ENCODE measurements at places on chromosomes 3 and 15.

- peak; percentile 25 for DNase-seq
These were observed at the start of gene PARP15 for GRCh38 chr3:122577409-122578031. PARP15 (plus strand) TSS chr3:122577650; CDS start chr3:122577668, 18 bp downstream.

DNA sequence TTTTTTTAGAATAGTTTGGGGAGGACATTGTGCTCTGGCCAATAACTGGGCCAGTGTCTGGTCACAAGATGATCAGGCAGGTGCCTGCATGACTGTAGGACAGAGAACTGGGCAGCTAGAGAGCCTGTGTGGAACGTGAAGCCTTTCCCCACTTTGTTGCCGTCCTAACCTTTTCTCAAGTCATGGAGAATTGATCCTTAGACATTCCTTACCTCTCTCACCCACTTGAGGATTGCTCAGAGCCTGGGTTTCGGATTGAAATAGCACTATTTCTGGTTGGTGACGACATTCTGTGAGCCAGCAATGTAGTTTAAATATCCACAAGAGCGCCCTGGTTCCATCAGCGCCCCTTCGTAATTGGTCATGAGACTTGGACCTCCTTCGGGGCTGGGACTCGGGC lies 138.4 kb downstream of the IGF1R start:
- DNase-seq, result no peak

DNA sequence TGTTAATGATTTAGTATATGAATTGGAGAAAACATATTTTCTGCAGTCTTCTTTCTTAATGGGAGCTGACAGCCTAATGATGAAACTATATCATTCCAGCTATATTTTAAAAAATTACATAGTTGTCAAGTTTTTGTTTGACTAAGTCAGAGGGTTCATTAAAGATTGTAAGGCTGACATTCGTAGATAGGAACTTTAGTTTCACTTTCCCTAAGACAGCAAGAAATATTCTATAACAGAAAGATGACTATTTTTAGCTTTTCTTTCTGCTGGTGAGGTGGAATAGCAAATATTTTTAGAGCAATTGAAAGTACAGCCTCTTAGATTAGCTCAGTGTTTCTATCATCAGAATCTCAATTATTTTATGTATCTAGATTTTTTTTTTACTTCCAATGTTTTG lies 60.2 kb downstream of the PIAS1 start:
- peak; percentile 43 for DNase-seq

GRCh38 chr3:185623939-185624665 lies 38.0 kb downstream of the SENP2 start:
- DNase-seq, result no peak

- peak; percentile 39 for DNase-seq
These were observed 104.2 kb upstream of the SPRED1 start for GRCh38 chr15:38148471-38148870.

DNA sequence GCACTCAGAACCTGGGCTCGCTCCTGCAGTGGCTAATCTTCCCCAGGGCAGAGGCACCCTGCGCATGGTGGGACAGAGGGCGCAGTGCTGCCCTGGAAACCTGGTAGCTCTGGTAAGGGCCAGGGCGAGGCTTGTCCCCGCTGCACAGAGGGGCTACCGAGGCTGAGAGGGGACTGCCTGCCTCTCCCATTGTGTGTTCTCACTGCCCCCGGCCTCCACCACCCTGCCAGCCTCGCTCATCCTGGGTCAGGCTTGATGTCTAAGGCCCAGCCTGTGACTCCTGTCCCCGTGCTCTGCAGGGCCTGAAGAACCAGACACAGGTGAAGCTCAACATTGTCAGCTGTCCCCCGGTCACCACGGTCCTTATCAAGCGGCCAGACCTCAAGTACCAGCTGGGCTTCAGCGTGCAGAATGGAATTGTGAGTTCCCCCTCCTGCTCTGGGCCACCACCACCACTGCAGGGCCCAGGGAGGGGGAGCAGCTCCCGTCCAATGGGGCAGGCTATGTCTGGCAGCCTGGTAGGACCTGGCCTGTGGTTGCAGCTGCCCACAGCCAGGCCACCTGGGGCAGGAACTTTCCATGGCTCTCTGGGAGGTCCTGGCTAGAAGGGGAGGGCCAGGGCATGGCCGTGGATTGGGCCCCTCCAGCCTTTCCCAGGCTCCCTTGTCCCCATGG lies 161.5 kb downstream of the NSMCE3 start:
- DNase-seq, result no peak

GRCh38 chr3:37937156-37937555 lies 53.4 kb upstream of the VILL start:
- no peak for DNase-seq

- DNase-seq, result no peak
These were observed 199.8 kb downstream of the STT3B start for GRCh38 chr3:31732548-31732947.

DNA sequence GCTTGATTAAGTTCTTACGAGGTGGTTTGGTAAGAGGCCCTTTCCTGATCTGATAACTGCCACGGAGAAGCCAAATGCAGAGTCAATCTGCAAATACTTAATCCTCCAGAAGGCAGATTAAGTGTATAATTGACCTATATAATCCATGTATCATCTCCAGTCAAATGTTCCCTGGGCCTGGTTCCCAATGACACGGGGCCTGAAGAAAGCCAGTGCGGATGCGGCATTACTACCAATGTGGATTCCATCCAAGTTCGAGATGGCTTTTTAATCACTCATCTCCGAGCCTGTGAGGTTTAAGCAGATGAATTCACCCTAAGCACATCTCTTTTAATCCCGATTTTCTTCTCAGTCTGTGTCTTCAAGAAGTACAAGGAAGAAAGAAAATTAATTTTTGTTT lies 60.0 kb upstream of the FEZF2 start:
- no peak for DNase-seq

GRCh38 chr3:64985072-64985471 lies 297.3 kb upstream of the ADAMTS9 start:
- DNase-seq, result peak; percentile 22

DNA sequence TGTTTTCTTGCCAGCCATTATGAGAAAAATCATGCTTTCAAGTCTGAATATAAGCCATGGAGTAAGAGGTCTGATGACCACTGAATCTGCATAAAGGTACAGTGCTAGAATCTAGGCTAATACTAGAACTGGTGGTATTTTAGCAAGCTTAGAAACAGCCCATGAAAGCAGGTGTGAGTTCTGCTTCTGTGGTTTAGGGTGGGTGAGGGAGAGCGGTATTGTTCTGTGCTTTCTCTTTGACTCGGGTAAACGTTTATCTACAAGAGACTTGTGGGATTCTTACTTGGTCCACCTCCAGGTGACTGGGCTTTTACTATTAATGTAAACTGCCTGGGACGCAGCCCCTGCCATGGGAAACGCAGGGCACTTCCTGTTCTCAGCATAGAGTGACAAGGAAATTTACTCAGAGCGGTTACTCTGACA lies 55.2 kb downstream of the PGPEP1L start:
- DNase-seq, result no peak

DNA sequence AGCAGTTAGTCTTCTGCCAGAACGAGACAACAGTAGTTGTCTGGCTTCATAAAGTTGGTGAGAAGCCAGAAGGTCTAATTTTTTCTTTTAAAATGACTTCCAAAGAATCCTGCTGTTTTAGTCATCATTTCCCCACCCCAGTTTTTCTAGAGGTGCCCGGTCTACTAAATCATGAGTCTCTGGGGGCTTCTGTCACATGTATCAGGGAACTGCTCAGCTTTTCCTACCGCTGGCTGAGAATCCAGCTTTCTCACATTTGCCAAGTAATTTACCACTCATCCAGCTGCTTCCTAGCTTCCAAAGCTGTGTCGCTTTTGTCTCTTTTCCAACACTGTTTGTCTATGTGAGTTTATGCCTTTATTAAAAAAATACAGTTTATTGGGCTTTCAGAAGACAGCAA lies 183.3 kb downstream of the NSUN3 start:
- no peak for DNase-seq

GRCh38 chr15:36877796-36878683 lies 222.3 kb downstream of the MEIS2 start:
- no peak for DNase-seq

GRCh38 chr3:184659797-184660301 lies 52.0 kb downstream of the MAGEF1 start:
- DNase-seq, result peak; percentile 3

DNA sequence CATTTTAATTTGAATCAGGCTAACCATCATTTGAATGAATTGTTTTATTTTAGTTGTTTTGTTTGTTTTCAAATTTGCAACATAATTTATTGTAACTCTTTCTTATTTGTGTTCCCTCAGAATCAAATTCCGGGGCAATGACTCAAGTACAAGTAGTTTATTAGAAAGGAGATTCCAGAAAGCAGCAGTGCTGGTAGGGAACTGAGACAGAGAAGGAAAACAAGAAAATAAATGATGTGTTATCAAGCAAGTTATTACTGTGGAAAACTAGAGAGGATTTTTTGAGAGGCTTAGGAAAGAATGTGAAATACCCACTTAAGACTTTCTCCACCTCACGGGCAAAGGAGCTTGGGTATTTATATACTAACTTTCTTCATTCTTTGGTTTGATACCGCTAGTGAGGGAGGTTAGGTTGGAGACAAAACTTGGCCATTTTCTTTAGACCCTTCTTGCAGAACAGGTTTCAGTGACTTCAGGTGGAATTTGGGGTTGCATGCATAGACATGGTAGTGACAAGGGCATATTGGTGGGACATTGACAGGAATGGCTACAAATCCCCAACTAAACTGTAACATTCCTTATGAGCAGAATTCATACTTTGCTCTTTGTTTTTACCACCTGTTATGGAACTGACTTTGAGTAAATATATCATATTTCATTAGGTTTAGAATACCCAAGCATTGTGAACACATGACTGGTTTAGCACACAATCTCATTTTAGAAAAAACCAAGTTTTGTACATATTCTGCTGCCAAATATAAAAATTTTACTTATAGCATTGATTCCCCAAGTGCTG lies 254.3 kb downstream of the ZBBX start:
- DNase-seq, result peak; percentile 8

- no peak for DNase-seq
These were observed 7.8 kb downstream of the CD80 start for GRCh38 chr3:119551598-119551997.

DNA sequence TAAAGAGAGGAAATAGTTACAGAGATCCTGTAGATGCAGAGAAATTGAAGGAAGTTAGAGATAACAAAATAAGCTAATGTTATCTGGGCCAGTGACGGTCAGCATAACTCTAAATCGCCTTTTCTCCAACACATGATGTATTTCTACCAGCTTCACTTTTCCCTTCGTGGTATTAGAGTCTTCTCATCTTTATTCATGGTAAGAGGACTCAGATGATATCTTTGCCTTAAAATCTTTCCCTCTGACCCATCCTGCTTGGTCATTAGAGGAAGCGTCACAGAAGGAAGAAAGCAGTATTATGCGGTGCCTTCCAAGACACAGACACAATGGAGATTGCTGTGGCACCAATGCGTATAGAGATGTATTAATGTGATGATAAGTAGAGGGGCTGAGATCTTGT lies 320.7 kb upstream of the GOLIM4 start:
- no peak for DNase-seq

DNA sequence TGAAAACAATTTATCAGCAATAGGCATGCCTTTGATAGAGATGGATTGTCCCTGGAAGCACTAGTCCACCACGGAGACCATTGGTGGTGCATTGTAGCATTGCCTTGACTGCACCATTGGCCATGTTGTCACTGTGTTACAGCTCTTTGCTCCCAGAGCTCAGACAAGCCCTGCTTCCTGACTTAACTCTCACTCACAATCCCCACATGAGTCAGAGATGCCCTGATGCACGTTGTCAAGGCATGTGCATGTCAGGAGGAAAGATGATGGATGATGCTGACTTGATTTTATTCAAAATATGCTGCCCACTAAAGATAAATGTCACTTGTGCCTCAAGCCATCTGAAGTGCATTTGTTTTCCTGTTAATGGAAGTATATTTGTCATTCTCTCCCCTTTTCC lies 266.1 kb downstream of the ARRDC4 start:
- DNase-seq, result no peak

DNA sequence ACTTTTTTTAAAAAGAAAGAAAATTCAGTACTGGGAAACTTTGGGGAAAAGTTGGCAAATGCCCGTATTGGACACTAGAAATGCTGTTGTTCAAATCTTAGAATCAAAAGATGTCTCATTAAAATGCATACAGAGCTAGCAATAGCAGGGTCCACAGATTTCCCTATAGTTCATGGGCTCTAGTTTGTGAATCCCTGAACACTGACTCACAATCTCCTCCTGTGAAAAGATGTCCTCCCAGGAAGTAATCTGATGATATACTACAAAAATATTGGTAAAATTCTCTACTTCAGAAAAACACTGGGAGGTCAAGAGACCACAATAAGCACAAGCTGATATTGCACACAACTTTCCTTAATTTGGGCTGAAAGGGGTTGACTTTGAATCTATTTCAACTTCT lies 568.4 kb upstream of the ZNF385D start:
- DNase-seq, result no peak

DNA sequence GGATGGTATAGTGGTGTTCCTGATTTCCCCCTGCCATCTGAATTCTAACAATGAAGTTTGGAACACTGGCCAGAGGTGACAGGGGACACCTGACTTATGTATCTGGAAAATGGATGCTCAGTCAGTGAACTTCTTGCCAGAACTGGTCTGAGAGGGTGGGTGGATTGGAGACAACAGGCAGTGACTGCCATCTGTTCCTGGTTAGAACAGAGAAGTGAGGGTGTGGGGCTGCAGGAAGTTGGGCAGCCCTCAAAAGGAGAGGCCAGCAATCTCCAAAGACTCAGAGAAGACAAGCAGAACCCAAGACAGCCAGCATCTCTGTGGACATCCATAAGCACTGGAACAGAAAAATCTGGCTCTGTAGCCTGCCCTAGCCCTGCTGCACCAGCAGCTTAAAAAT lies 50.5 kb downstream of the ANP32A start:
- DNase-seq, result no peak

DNA sequence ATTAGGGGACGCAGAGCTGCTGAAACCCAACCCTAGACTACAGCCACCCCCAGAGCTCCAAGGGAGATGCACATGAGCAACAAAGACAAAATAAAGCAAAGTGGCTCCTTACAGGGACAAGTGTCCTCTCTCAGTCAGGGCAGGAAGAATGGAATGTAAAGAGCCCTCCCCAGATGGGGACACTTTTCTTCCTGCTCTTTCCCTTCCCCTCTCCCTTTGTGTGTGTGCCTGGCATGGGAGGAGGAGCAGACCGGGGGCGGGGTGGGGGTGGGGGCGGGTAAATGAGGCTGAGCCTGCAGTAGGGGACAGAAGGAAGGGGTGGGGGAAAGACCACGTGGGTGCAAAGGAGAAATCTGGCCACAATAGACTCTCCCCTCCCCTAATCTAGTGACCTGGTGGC lies 37.4 kb downstream of the ACAA1 start:
- DNase-seq, result no peak

DNA sequence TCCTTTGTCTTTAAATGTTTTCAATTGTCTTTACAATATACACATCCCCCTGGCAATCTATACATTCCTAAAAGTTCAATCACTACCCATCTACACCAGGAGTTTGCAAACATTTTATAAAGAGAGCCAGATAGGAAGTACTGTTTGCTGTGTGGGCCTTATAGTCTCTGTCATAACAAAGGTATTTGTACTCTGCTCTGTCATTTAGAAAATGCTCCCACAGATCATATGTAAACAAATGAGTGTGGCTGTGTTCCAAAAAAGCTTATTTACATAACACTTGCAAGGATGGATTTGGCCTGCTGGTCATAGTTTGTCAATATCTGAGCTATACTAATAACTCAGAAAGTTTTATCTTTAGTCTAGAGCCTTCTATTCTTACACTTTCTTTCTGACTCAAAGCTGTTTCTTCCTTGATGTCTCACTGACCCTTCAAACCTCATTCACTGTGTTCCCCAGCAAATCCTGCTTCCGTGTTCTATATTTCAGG lies 511.9 kb downstream of the GBE1 start:
- peak; percentile 44 for DNase-seq

Data from fibroblast of villous mesenchyme (primary cell).